Endodermal cell (in vitro differentiated cells): ENCODE measurements at places on chromosomes 1 and 21.

- H3K4me3 ChIP-seq: no peak overlapping the region
- H3K4me1 ChIP-seq: no peaks in the 10 kb centered on the region
- no peaks in the 10 kb centered on the region for H3K27me3 ChIP-seq
- H3K27ac ChIP-seq: no peak overlapping the region
- H3K36me3 ChIP-seq: no peaks in the 10 kb centered on the region
These were observed 27.5 kb upstream of the MYSM1 start for GRCh38 chr1:58727364-58727763.

GRCh38 chr1:160739098-160739511, at the start of gene SLAMF7:
Gene SLAMF7, plus strand, starts transcription at chr1:160739247. Its CDS starts 55 bp downstream, at chr1:160739302.
- no peak within 1 kb of the TSS for H3K27ac ChIP-seq
- H3K27me3 ChIP-seq: no peaks in the 10 kb centered on the region
- no peaks in the 10 kb centered on the region for H3K36me3 ChIP-seq

DNA sequence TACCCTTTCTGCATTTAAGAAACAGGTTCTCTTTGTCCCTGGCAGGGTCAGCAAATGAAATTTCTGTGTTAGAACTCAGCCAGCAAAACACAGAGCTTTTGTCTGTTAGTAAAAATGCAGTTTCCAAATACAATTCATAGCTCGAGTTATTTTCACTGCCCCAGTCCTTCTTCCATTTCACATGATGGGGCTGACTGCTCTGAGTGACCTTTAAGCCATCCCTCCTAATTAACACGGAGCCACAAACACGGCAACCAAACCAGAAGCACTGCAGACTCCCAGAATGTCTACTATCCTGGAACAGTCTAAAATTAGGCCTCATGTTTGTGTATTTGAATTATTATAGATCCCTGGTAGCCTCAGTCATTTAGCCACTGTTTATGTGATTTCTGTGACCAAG, 99.1 kb upstream of the RGS4 start:
- no peaks in the 10 kb centered on the region for H3K4me1 ChIP-seq
- no peak for DNase-seq
- H3K27ac ChIP-seq: no peak overlapping the region

DNA sequence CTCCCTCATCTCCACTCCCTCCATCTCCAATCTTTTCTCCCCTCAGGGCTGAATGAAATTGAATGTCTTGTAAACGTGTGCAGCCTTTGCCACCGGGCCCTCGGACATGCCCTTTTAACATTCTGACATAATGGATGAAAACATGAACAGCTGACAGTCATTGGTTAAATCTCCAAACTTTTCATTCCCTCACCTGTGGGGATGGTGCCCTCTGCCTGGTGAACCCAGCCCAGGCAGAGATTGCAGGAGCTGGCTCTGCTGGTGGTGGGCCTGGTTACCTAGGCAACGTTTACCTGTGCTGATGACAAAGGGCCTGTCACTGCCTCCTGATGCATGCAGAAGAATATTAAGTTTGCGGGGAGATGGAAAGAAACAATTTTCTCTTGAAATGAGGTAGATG, 21.3 kb downstream of the ST6GALNAC3 start:
- no peaks in the 10 kb centered on the region for H3K4me1 ChIP-seq
- no peaks in the 10 kb centered on the region for H3K27me3 ChIP-seq

GRCh38 chr1:111873460-111874030, 115.9 kb downstream of the KCND3 start:
- no peak for DNase-seq
- peaks cover 73% of the 10 kb centered on the region for H3K27me3 ChIP-seq
- no peaks in the 10 kb centered on the region for H3K4me1 ChIP-seq
- no peak overlapping the region for H3K27ac ChIP-seq

- H3K27me3 ChIP-seq: no peaks in the 10 kb centered on the region
- H3K4me3 ChIP-seq: no peak overlapping the region
- H3K36me3 ChIP-seq: no peaks in the 10 kb centered on the region
- H3K4me1 ChIP-seq: peaks cover 5% of the 10 kb centered on the region
These were observed 3.3 kb upstream of the DENND2D start for GRCh38 chr1:111203681-111204200.

- no peaks in the 10 kb centered on the region for H3K27me3 ChIP-seq
- DNase-seq: no peak
- no peaks in the 10 kb centered on the region for H3K36me3 ChIP-seq
- no peak overlapping the region for H3K27ac ChIP-seq
- no peaks in the 10 kb centered on the region for H3K4me1 ChIP-seq
These were observed 112.3 kb downstream of the CRYAA start for GRCh38 chr21:43280949-43281633.

- no peaks in the 10 kb centered on the region for H3K27me3 ChIP-seq
- H3K4me3 ChIP-seq: no peak overlapping the region
- H3K4me1 ChIP-seq: no peaks in the 10 kb centered on the region
- DNase-seq: no peak
These were observed 2.5 kb downstream of the MPZ start for GRCh38 chr1:161307230-161307768.

DNA sequence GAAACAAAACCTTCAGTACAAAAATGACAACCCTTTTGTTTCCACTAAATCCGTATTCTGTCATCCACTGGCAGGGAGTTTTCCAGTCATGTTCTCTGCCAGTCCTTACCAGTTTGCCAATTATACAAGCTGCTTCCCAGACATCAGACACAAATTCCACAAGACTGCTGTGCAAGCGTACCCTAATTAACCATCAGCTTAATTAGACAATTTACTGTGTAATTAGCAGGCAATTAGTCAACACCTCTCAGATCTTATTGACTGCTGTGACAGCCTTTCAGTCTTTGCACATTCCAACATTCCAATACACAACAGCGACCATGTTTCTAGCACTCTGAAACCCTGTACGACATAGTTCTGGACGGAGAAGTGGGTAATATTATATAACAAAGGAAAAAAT, 420.1 kb downstream of the DPYD start:
- H3K4me1 ChIP-seq: peaks cover 10% of the 10 kb centered on the region
- no peaks in the 10 kb centered on the region for H3K27me3 ChIP-seq

DNA sequence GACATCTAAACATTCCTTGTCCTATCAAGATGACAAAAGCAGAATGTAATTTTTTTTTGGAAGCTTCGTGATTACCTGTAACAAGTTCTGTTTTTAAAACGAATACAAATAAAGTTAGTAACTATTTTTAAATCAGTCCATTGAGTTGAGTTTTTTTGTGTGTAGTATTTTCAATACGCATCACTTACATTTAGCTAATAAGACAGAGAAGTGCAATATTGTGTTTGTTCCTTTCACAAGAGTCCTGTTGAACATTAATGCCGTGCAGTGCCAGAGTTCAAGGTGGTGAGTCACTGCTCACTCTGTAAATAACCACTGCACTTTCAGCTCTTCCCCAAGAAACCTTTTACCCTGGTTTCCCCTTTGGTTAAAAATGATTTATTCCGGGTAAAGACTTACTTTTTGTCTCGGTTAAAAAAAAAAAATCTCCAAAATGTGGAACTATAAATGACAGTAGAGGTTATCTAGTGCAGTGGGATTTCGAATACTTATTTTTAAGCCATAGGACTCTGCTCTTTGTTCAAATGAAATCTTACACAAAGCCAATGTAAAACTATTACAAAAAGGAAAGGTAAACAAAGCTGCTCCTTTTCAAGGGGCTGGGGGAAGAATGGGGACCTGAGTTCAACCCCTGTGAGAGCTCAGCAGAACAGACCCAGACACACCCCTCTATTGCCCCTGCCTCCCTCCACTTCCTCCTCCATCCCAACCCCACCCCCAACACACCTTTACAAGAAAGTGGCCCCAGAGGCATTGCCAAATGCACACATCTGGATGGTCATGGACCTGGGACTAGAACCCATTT, 14.8 kb upstream of the NCMAP start:
- no peak for DNase-seq
- H3K27ac ChIP-seq: no peak overlapping the region
- H3K4me3 ChIP-seq: no peak overlapping the region
- no peaks in the 10 kb centered on the region for H3K4me1 ChIP-seq
- no peaks in the 10 kb centered on the region for H3K27me3 ChIP-seq

GRCh38 chr1:172268237-172268636, 152.2 kb upstream of the C1orf105 start:
- DNase-seq: no peak
- no peak overlapping the region for H3K4me3 ChIP-seq
- H3K4me1 ChIP-seq: no peaks in the 10 kb centered on the region
- no peak overlapping the region for H3K27ac ChIP-seq
- no peaks in the 10 kb centered on the region for H3K27me3 ChIP-seq

GRCh38 chr1:89523572-89524368, 859 bp upstream of the LRRC8B start:
- H3K4me3 ChIP-seq: peak overlapping the region; percentile 96
- H3K27me3 ChIP-seq: no peaks in the 10 kb centered on the region
- H3K27ac ChIP-seq: peak overlapping the region; percentile 94
- H3K4me1 ChIP-seq: no peaks in the 10 kb centered on the region

DNA sequence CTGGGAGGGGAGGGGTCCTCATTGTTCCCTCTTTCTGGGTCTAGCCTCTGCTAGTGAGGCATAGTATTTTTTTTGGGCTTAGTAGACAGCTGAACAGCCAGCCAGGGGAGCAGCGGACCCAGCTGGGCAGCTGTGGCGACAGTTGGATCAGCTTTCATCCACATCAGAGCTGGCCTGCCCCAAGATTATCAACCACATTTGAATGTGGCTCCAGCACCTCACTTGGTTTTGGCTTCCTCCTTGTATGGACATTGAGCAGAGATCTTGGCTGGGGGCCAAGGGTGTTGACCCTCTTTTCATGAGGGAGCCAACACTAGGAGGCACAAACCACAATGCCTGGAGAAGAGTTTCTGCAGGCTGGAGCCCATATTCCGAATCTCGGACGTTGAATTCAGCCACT, 25.0 kb downstream of the WNT4 start:
- peaks cover 15% of the 10 kb centered on the region for H3K4me1 ChIP-seq
- H3K27me3 ChIP-seq: no peaks in the 10 kb centered on the region
- no peak for DNase-seq

DNA sequence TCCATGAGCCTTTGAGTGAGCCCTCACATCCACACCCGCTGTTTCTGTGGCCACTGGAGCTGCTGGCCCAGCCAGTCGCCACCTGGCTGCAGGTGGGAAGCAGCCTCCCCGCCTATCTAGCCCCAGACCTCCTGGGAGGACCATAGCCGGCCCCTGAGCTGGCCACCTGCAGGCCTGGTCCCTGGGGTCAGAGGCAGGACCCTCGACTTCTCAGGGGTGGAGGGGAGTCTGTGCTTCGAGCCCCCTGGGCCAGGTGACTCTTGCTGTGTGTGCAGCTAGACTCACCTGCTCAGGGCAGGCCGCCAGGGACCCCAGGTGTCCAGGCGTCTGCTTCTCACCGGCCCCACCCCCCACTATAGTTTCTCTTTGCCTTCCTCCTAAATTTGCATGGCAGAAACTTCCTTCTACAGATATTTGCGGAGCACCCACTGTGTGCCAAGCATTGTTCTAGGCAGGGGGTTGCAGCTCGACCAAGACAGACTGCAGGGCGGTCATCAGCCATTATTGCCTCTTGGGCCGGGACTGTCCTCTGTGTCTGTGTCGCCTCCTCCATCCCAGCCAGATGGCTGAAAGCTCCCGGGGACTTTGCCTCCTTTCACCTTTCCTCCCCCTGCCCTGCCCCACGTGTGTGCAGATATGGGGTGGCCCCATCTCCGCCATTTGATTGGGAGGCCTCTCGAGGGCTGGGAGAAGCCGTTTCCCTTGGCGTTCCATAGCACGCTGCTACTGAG, 27.3 kb downstream of the SPSB1 start:
- H3K27ac ChIP-seq: peak overlapping the region; percentile 40
- H3K27me3 ChIP-seq: no peaks in the 10 kb centered on the region
- DNase-seq: peak; percentile 84
- peaks cover 3% of the 10 kb centered on the region for H3K36me3 ChIP-seq
- peaks cover 30% of the 10 kb centered on the region for H3K4me1 ChIP-seq

DNA sequence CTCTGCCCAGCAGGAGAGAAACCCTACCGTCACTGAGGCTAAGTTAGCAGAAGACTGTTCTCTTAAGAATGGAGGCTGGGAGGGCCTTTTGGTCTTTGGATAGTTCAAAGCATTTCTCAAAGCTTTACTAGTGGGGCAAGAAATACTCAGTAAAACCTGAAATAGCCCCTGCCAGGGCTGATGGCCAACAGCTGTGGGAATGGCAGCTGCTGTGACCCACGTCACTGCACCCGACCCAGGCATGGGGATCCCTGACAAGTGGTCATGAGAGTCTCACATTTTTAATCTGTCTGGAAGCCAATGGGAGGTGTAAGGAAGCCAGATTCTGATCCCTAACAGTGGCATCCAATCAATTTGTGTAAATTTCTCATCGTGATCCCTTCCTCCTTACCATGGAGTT, 44.5 kb upstream of the ENAH start:
- no peak for DNase-seq
- H3K36me3 ChIP-seq: no peaks in the 10 kb centered on the region
- no peaks in the 10 kb centered on the region for H3K27me3 ChIP-seq
- peaks cover 10% of the 10 kb centered on the region for H3K4me1 ChIP-seq
- no peak overlapping the region for H3K4me3 ChIP-seq

GRCh38 chr1:58401991-58402390, 144.5 kb downstream of the OMA1 start:
- H3K27me3 ChIP-seq: no peaks in the 10 kb centered on the region
- no peak for DNase-seq
- no peak overlapping the region for H3K27ac ChIP-seq
- no peaks in the 10 kb centered on the region for H3K4me1 ChIP-seq

- H3K4me3 ChIP-seq: no peak overlapping the region
- no peaks in the 10 kb centered on the region for H3K27me3 ChIP-seq
- H3K36me3 ChIP-seq: no peaks in the 10 kb centered on the region
- H3K27ac ChIP-seq: no peak overlapping the region
These were observed 5.9 kb upstream of the VPS45 start for GRCh38 chr1:150061632-150062101.

GRCh38 chr21:26888256-26888655, 43.0 kb upstream of the ADAMTS1 start:
- DNase-seq: no peak
- no peaks in the 10 kb centered on the region for H3K27me3 ChIP-seq
- H3K4me1 ChIP-seq: no peaks in the 10 kb centered on the region
- no peaks in the 10 kb centered on the region for H3K36me3 ChIP-seq

DNA sequence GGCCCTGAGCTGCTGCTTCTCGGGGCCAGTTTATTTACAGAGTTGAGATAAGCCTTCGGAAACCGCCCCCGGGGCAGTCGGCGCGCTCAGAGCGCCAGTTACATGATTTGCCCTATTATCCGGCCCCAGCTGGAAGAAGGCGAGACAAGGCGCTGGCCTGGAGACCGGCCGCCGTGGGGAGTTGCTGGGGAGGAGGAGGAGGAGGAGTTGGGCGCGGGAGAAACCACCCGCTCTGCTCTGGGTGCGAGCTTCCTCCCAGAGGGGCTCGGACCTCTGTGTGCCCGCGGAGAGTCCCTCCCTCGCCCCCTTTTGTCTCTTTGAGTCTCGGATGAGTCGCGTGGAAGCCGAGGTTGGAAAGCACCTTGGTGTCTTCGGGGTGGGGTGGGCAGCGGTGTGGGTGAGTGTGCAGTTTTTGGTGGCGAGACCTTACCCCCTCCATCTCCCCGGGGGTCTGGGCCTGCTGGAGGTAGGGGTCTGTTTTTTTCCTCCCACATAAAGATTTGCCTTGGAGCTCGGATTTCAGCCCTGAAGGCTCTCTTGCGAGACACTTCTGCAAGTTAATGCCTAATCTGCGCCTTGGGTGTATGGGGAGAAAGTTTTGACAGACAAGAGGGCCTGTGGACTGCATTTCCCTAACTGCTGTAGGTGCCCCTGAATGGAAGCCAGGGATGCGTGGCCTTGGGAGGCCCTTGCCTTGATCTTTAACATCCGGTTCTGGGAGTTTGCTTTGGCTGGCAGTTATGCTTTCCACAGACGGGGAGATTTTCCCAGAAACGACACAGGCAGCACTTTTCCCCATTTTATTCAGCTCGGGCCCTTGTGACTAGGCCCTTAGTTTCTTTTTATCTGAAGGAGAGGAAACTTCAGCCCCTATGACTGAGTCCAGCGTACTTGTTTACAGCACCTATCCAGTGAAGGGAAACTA, 80.0 kb downstream of the NDUFS5 start:
- H3K27ac ChIP-seq: peak overlapping the region; percentile 95
- H3K4me3 ChIP-seq: peak overlapping the region; percentile 84
- peaks cover 24% of the 10 kb centered on the region for H3K4me1 ChIP-seq
